Fibroblast of skin of left quadriceps (primary cell): ENCODE measurements at places on chromosomes 2 and 18.

GRCh38 chr2:202375033-202375608 is 1.0 kb upstream of the BMPR2 start:
- no peak for DNase-seq

DNA sequence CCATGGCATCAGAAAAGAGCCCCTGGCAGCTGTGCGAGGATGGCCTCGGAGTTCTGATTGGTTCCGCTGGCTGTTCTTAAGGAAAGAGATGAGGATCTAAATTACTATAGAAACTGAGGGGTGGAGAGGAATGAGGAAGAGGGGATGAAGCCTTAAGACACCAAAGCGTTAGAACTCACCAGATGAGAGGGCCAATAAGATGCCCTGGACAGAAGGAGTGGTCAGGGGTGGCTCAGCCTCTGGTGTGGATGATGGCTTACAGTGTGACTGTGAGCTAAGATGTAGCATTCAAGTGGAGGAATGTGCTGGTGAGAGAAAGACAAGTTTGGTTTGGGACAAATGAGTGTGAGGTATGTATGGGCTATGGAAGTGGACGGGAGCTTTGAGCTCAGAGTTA is 97.8 kb downstream of the ZFP36L2 start:
- DNase-seq = no peak

GRCh38 chr2:108911807-108912628 is 77.0 kb downstream of the EDAR start:
- DNase-seq = no peak

GRCh38 chr2:231371430-231372054 is 24.0 kb upstream of the B3GNT7 start:
- DNase-seq = no peak

- DNase-seq = no peak
Measured at GRCh38 chr2:38260972-38261371, 116.1 kb downstream of the ATL2 start.

DNA sequence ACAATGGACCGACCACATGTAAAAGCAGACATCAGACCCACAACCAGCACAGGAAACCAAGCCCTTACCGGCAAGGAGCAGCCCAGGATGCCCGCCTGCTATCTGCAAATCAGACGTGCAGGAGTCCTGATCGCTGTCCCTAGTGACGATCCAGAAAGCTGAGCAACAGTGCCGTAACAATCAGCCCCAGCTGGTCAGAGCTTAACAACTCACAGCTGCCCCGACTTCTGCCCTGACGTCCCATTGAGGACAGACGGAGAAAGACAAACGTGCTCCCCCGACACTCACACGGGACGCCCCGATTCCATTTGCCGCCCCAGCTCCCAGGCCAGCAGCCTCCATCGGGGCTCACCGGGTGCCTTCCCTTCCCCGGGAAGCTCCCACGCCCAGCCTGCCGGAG is 39.8 kb upstream of the PXDN start:
- no peak for DNase-seq

DNA sequence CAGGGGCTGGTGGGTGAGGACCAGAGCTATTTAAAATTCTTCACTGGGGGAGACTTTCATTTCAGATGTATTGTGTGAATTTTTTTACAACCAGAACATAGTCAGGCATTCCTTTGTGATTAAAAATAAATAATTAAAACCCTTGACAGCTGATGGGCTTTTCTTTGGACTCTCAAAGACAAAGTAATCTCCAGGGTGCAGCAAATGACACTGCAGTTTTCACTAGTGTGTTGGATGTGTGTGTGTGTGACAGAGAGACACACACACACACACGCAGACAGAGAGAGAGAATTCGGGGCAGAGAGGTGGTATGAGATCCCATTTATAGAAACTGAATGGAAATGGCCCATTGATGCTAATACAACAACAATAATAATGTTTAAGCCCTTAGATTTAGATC is 10.3 kb upstream of the GALNT14 start:
- no peak for DNase-seq

DNA sequence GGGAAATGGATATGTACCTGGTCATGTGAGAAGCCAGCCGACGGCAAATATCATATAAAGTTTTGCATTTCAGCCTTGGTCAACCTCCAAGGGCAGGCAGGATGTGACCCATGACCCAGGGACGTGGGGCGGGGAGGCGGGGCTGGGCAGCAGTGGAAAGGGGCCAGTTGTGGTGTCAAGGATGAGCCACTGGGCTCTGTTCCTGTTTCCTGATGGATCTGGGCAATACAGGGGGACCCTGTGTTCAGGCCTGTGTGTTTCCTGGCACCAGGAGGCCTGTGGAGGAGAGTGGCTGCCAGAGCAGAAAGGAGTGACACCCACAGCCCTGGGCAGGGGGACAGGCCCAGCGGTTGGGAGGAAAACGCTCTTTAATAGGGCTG is 106.9 kb downstream of the GATA6 start:
- DNase-seq = no peak

- no peak for DNase-seq
Measured at GRCh38 chr18:78984941-78985784, 5.5 kb downstream of the SALL3 start.

DNA sequence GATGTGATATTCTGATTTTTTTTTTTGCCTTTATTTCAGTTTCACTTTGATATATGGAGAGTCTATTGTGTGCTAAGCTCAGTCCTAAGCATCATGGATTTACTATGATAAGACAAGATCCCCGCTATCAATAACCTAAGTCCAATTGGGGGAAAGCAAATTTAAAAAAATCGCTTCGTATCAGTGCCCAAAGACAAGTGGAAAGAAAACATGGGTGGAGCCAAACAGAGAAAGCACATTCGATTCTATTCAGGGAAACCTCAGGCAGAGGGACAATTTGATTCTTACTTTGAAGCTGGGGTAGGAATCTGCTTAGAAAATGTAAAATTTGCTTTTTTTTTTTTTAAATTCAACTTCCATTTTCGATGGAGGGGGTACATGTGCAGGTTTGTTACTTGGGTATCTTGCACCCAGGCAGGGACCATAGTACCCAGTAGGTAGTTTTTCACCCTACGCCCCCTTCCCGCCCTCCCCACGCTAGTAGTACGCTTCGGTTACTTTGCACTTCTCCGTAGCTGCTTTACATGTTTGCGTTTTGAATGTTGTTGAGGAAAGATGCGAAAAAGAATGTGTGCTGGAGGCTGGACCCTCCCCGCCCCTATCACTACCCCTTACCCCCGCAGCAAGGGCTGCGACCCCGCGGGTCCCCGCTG is 12.4 kb downstream of the KIF5C start:
- no peak for DNase-seq

GRCh38 chr2:238235331-238235732 is 4.5 kb downstream of the HES6 start:
- no peak for DNase-seq

- DNase-seq = no peak
Measured at GRCh38 chr2:132267105-132267497, 105.3 kb upstream of the ANKRD30BL start.
